Immature natural killer cell (primary cell): ENCODE measurements at places on chromosomes 3 and 15. TPM values are rescaled to one million over a fixed set of nuclear protein-coding genes. Genes with fewer than 3 reads are reported as not detected.

GASK1A gene
- not detected for polyA plus RNA-seq

DNA sequence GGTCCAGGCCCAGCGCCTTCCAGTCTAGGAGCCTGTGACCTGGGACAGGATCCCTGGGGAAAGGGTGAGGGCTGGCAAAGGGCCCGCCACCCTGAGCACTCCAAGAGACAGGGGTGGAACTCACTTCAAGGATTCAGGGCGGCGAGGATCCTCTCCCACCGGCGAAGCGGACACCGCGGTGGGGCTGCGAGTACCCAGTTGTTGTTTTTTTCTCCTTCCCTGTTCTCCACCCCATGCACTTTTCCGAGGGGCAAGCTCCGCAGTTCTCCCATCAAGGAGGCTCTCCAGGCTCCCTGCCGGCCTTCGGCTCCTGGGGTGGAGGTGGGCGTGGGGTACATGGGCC lies 387 bp upstream of the PAQR5 start:
- peak overlapping the region; percentile 67 for H3K4me3 ChIP-seq
- peaks cover 8% of the 10 kb centered on the region for H3K27me3 ChIP-seq
- no peak for DNase-seq
- H3K36me3 ChIP-seq = peaks cover 4% of the 10 kb centered on the region
- H3K4me1 ChIP-seq = peaks cover 15% of the 10 kb centered on the region
- H3K27ac ChIP-seq = no peak overlapping the region

MYL3 gene
- not detected for polyA plus RNA-seq

GRCh38 chr3:96354742-96355141 lies 459.7 kb upstream of the EPHA6 start:
- H3K27me3 ChIP-seq = no peaks in the 10 kb centered on the region
- H3K36me3 ChIP-seq = no peaks in the 10 kb centered on the region
- no peak overlapping the region for H3K27ac ChIP-seq
- no peak for DNase-seq
